ENCODE measurements at places on chromosomes 4 and X.

- DNase-seq, result no peak
Measured at GRCh38 chr4:140529434-140529833, 5.5 kb downstream of the ELMOD2 start.

DNA sequence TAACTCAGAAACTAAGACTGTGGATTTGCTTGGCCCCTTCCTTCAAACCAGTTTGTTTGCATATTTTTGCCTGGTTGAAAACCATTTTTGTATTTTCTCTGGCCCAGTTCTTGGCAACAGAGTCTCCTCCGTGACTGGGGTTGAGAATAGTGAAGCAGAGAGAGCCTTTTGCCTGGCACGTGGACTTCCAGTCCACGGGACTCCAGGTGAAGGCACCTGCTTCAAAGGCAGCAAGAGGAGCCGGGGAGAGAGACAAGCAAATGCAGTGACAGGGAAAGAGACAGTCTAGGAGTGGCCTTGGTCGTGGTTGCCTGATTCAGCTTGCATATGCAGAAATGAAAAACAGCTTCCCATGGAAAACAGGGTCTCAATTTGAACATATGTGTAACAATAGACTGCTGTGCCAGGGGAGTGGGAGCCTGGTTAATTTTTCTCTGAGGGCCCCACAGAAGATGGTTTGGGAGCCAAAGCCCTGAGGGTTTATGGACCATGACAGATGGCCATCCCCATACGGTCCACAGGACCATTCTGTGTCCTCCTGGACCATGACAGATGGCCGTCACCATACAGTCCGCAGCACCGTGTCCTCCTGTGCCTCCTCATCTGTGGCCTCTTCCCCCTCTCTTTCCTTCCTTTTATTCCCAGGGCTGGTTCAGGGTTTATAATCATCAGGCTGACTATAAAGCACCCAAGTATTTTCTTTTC, 272.2 kb upstream of the RASGEF1B start:
- DNase-seq, result no peak

GRCh38 chrX:152537373-152537772, 86.3 kb upstream of the GABRA3 start:
- DNase-seq, result no peak

DNA sequence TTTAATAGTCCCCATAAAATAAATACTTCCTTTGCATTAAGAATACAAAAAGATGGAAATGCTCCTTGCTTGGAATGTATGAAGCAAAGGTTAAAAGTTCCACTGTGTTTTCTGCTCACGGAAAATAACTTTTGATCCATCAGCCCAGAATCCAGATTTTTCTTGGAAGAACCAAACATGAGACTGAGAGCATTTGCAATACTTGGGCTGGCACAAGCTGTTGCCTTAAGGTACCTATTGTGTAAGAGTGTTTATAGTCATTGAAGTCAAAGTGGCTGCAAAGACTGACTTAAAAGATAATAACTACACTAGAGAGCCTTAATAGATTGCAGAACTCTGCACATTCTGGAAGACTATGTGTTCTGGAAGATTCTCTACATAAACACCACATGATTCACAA, 281.4 kb downstream of the RAB28 start:
- DNase-seq, result no peak

DNA sequence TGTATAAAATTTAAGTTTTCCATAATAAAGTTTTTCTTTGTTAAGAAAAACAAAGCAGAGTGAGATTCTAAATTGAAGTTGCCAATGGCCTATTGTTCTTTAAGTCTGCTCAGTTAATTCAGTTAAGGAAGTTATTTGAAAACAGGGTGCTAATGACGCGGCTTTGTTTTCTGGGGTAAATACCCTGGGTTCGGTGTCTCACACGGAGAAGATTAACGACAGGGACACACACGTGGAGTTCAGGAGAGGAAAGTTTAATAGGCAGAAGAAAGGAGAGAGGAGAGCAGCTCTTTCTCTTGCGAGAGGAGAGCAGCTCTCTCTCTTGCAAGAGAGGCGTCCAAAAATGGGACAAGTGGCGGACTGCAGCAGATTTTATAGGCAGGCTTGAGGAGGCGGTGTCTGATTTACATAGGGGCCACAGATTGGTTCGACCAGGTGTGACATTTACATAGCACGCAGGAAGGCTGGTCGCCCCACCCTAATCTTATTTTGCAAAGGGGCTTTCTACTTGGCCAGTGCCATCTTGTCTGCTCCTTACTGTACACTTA, 9.6 kb downstream of the CA5B start:
- DNase-seq, result no peak

DNA sequence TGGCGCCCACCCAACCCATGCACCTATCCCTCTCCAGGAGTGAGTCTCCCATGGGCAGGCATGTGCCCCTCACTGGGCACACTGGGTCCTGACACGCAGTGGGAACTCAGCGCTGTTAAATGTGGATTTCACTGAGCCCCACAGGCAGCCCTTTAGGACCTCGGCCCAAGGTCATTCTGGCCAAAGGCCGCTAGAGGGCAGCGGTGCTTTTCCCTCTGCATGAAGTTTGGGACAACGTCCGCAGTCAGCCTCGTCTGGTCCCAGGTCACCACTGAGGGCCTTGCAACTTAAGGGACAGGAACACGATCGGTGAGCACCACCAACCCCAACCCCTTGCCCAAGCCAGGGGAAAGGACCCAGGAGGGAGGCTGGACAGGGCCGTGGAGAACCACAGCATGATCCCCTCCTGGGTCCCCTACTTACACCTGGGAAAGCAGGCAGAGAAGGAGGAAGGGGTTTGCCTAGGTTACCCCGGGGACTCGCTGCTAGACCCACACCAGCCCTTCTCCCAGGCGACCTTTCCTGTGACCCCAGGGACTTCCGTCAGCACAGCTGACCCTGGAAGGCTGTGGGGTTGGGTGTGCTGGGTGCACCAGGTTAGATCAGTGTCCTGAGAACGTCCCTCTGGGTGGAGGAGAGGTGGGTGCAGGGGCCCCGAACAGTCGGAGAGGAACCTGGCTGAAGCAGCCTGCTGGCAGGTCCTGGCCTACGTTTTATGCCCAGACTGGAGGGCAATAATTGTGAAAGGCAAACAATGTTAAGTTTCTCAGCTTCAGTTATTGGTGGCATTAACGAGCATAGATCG, 24.0 kb downstream of the CYTL1 start:
- DNase-seq, result peak; percentile 77

- no peak for DNase-seq
Measured at GRCh38 chr4:157048248-157048647, 27.7 kb upstream of the GLRB start.

GRCh38 chr4:168409089-168409801, 71.0 kb downstream of the DDX60L start:
- DNase-seq, result peak; percentile 10

GRCh38 chr4:6926681-6927478, 17.3 kb downstream of the TBC1D14 start:
- peak; percentile 71 for DNase-seq

DNA sequence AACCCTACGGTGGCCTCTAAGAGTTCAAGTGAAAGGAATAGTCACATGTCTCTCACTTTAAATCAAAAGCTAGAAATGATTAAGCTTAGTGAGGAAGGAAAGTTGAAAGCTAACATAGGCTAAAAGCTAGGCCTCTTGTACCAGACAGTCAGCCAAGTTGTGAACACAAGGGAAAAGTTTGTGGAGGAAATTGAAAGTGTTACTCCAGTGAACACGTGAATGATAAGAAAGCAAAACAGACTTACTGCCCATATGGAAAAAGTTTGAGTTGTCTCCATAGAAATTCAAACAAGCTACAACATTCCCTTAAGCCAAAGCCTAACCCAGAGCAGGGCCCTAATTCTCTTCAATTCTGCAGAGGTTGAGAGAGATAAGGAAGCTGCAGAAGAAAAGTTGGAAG, 51.5 kb upstream of the RAB9B start:
- DNase-seq, result no peak
